CD4-positive, alpha-beta T cell treated with Interferon gamma for 1 hour (primary cell): ENCODE measurements at places on chromosomes 4 and X.

- DNase-seq = no peak
Measured at GRCh38 chrX:115939070-115939469, 231.5 kb upstream of the AGTR2 start.

GRCh38 chr4:20249333-20249732 is 2.4 kb upstream of the SLIT2 start:
- no peak for DNase-seq

GRCh38 chr4:189858435-189858834 is 82.2 kb upstream of the FRG1 start:
- no peak for DNase-seq

DNA sequence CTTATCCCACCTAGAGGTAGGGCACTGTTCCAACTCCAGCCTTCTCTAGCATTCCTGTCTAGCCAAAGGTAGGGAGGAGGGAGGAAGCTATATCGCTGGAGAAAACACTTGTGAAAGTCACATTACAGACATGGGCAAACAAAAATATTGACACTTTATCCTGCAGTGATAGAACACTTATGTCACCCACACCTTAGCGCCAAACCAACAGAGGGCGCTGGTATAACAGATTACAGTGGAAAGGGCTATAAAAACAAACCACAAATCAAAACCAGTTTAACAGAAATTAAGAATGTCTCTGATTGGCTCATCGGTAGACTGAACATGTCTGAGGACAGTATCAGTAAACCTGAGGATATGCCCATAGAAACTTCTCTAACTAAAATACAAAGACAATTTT is 451.3 kb downstream of the TLL1 start:
- no peak for DNase-seq

DNA sequence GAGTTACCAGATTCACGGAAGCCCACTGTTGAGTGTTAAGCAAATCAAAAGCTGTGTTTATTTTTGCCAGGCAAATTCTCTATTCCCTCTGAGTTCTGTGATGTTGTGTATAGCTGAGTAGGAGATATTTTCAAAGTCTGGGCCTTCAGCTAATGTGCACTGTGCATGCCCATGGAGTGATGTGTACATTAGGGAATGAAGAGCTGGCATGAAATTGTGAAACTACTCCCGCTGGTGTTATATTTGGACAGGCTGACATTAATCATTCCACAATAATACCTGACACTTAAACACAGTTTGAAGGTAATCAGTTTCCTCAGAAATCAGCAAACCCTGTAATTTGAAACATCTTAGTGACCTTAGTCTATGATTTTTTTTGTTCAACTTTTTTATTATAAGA is 88.1 kb upstream of the MBNL3 start:
- no peak for DNase-seq

DNA sequence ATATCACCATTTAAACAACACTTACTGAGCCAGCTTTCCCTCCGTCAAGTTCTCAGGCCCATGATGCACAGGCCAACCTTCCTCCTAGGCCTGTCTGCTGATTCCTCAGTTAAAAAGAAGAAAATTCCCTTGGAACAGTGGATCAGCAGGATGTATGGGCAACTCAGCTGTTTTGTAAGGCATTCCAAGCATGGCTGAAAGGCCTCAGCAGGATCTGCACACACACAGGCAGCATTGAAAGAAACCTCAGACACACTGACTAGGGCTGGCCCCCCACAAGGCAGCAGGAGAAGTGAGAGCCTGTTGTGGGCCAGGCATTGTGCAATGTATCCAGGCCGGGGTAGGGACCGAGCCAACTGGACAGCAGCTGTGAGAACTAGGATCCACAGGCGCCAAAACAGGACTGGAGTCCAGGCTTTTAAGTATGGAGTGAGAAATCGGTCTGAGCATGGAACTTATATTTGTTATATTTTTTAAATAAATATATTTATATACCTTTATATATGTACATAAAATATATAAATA is 171.4 kb downstream of the NWD2 start:
- no peak for DNase-seq

GRCh38 chr4:165810726-165811125 is 62.3 kb upstream of the TLL1 start:
- DNase-seq = no peak

DNA sequence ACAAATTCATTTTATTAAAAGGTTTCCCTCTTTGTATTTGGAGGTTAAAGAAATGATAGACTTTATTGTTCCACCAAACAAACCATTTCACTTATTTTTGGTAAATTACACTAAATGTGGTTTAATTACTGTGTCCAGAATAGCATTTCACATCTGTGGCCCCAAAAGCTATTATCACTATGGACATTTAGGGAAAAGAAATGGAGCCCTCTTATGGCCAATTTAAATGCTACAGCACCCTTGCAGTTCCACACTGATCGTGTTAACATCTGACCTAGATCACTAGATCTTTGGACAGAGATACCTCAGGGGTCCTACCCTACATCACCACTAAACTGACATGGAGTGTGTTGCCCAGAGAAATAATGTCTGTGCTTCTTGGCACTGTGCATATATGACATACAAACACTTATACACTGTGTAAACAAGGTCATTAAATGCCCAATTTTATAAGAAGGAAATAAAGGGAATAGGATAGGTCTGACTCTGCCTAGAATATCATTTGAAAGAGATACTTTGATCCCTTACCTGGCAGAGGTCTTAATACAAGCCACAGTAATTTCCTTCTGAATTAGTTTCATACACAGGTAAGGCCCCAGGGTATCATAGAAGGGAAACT is 163.9 kb downstream of the KDR start:
- DNase-seq = no peak

GRCh38 chr4:77856152-77856551 is 6.5 kb upstream of the MRPL1 start:
- no peak for DNase-seq

DNA sequence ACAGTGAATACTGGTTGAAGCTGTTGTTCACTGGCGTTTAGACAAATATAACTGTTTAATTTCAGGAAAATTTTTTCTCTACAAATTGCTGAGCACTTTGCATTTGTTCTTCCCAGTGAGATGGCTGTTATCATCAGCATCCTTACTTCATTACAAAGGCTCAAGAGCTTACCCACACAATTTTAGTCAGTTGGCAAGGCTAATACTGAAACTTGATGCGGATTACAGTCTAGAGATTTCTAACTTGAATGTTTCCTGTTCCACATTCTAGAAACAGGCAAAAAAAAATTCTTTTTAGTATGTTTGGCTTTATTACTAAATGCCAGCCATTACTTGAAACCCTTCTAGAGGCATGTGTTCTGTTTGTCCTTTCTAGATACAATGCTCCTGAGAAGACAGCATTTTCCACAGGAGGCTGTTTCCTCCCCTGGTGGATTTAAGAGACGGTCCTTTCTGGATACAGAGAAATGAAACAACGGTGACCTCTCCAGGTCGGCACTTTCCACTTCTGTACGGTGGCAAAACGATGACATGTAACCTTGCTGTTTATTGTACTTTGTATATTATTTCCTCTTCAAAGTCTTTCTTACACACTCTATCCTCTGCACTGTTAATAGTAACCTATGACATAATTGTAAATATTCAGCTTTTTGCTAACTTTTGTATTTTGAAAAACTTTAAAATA is 80.9 kb downstream of the RFC1 start:
- no peak for DNase-seq
